T1000 (cell line): ENCODE measurements at places on chromosomes 4 and X.
A peak's percentile ranks its signal among the peaks of the same experiment; 100 is the strongest.

GRCh38 chr4:181193131-181193930 is 1049.9 kb upstream of the TENM3 start:
- no peak for DNase-seq

GRCh38 chrX:134684956-134685355 is 26.7 kb upstream of the PLAC1 start:
- DNase-seq = no peak

GRCh38 chr4:5932035-5932568 is 39.2 kb upstream of the CRMP1 start:
- no peak for DNase-seq

DNA sequence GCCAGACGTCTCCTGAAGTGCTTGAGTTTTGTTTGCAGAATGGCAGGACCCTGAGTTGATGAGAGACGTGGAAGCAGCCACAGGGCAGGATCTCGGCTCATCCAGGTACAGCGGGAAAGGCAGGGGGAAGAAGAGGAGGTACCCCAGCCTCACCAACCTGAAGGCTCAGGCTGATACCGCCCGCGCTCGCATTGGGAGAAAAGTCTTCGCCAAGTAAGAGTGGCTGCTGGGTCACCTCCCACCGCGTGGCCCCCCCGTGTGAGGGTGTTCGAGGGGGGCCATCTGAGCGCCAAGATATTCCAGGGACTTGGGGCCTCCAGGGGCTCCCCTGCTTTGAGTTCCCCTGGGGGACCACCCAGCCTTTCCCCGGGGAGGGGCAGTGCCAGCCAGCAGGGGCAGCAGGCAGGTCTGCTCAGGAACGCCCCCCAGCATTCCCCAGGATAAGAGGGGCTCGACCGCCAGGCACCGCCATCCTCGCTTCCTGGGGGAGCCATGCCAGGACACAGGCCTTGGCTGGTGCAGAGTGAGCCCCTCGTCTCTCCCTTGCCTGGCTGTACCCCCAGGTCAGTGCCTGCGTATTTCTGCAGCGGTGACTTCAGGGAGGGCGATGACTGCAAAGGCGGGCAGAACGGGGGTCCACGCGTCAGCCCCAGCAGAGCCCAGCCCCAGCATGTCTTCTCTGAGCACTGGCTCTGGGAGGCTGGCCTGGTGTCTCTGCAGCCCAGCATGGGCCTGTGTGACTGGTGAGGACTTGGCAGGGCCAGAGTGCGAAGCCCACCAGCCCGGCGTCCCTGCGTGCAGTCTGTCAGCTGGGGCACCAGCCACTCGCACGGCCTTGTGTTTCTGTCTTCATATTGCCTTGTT is 22.3 kb downstream of the NKX1-1 start:
- DNase-seq = no peak

DNA sequence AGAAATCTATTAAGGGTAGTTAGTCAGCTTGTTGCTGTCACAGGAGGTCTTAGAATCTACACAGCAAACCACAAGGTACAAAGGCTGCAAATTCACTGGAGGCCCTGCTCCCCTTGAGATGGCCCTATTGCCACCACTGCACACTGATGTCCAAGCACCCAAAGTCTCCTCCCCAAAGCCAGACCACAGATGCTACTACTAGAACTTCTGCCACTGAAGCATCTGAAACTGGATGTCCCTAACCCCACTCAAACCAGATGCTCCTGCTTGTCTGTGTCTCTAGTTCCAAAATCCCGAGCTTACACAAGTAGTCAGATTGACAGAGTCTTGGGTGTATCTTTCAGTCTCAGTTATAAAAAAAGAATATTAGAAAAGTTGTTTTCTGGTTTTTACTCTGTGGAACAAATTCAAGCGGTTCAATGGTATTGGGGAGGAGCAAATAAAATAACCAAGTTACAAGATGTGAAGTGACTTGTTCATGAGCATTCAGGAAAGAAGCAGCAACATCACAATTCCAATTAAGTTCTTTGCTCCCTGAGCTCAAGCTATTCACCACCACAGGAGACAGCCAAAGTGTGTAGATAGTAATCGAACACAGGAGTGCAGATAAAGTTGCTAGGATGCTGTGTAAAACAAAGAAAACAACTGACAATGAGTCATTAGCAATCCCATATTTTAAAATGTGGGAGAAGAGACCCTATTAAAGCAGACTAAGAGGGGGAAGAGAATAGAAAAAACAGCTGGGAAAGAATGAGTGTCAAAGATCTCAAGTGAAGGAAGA is 352.3 kb downstream of the PDGFC start:
- no peak for DNase-seq

DNA sequence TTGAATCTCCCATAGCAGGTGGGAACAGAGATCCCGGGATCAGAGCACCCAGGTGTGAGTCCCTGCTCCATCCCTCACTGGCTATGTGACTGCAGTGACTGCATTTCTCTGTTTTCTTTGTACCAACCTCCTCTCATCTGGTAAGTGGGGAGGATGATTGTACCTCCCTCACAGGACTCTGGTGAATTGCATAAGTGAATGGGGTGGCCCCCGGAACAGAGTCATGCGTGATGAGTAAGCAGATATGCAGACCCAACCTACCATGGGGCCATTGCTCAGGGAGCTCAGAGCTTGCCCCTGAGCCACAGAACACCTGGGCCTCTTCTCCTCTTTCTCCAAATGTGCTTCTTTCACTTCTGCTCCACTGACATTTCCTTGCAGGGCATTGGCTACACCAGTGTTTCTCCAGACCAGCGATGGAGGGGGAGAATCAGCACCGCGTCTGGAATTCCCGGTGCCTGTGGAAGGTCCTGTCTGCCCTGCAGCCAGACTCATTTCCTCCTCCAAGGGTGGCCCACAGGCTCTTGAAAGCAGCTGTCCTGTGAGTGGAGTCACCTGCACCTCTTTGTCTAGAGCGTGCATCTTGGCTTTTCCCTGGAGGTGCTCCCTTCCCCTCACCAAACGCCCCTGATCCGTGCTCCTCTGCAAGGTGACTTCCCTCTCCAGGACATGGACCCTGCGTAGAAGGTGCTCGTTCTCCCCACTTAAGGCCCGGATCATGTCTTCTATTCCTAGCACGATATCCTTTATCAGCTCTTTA is 30.0 kb downstream of the C4orf50 start:
- DNase-seq = no peak

GRCh38 chr4:150591406-150591805 is 9.5 kb downstream of the MAB21L2 start:
- no peak for DNase-seq

DNA sequence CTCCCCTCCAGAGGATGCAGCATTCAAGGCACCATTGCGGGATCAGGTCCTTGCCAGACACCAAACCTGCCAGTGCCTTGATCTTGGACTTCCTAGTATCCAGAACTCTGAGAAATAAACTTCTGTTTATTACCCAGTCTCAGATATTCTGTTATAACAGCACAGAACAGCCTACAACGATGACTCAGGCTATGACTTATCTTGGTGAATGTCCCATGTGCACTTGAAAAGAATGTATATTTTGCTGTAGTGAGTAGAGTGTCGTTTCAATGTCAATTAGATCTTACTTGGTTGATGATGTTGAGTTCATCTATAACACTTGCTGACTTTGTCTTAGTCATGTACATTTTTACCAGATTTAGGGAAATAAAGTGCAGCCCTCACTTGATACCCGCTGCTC is 34.5 kb upstream of the PGRMC1 start:
- no peak for DNase-seq

DNA sequence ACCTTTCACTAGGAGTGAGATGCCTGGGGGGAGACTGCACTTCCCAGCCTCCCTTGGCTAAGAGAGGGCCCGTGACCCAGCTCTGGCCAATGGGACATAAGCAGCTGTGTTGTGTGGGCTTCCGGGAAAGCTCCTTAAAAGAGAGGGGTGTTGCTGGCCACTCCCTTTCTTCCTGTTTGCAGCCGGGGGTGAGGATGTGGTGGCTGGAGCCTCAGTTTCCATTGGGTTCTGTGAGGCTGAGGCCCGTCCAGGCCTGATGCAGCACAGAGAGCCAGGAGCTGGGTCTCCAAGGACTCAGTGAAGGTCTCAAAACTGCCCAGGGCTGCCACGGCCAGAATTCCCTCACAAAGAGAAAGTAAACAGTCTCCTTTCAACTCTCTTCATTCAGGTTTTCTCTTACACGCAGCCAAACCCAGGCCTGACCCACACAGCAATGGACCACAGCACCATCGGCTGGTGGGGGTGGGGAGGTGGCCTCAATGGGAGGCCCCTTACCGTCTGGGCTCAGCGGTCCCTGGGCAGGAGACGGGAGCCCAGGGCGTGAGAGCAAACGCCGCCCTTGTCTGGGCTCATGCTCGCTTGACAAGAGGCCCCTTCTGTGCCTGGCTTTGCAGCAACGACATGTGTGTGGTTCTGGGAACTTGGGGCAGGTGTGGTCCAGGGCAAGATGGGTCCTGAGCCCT is 6.6 kb downstream of the NKX1-1 start:
- DNase-seq = no peak

DNA sequence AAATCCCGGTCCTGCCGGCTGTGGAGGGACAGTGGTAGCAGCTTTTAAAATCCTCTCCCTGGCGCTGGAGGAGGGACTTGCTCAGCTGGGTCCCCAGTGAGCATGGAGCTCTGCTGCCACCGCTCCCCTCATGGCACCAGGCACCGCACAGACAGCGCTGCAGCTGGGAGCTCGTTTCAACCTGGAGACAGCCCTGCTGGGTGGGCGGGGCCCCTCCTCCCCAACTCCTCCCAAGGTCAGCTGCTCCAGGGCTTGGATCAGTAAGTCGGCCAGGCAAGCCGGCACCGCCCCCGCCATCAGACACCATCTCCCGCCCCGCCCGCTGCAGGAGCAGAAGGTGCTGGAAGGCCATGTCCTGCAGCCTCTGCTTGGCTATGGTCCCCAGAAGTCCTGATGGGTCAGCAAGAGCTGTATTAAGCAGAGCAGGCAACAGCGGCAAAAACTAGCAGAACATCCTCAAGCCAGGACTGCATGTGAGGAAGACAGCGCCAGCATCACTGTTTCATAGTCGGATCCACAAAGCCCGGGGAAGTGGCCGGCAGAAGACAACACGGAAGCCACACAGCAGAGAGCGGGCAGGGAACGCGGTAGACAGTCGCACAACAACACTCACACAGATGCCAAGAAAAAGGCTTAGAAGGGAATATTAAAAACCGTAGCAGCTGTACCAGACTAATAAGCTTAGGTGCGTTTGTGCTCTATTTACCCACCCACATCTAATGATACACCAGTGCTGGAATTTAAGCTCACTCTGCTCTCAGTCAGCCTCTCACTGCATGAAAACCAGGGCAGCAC is 16.2 kb downstream of the ZFYVE28 start:
- peak; percentile 33 for DNase-seq

- DNase-seq = peak; percentile 79
Measured at GRCh38 chr4:7649741-7650531, 215.2 kb upstream of the PSAPL1 start.

- DNase-seq = peak; percentile 7
Measured at GRCh38 chr4:176340871-176341685, 21.3 kb downstream of the SPCS3 start.

- no peak for DNase-seq
Measured at GRCh38 chrX:74613370-74614092, 893 bp downstream of the RLIM start.

- no peak for DNase-seq
Measured at GRCh38 chr4:137526681-137527080, 5.6 kb downstream of the PCDH18 start.

DNA sequence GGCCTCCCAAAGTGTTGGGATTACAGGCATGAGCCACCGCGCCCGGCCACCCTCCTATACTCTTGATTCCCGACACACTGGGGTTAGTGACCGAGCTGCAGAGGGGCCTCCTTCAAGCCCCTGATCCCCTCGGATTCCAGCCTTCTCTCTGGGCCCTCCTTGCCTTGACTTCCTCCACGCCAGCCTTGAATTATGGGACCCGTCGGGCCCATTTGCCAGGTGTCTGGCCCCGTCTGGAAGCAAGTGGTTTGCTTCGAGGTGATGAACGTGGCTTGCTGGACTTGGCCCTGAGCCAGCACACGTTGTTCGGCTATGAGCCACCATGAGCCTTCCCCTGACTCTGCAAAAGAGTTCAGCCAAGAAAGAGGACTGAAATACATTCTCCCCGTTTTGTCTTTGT is 37.4 kb upstream of the GRPEL1 start:
- DNase-seq = no peak

- no peak for DNase-seq
Measured at GRCh38 chrX:43405191-43405590, 250.9 kb upstream of the MAOA start.

- DNase-seq = no peak
Measured at GRCh38 chr4:6668391-6668790, 25.3 kb upstream of the S100P start.

- DNase-seq = no peak
Measured at GRCh38 chrX:153504445-153505016, 9.8 kb downstream of the BGN start.

GRCh38 chr4:180031330-180031729 is 2211.9 kb upstream of the TENM3 start:
- no peak for DNase-seq

- no peak for DNase-seq
Measured at GRCh38 chr4:53620956-53621355, 29.7 kb upstream of the LNX1 start.

DNA sequence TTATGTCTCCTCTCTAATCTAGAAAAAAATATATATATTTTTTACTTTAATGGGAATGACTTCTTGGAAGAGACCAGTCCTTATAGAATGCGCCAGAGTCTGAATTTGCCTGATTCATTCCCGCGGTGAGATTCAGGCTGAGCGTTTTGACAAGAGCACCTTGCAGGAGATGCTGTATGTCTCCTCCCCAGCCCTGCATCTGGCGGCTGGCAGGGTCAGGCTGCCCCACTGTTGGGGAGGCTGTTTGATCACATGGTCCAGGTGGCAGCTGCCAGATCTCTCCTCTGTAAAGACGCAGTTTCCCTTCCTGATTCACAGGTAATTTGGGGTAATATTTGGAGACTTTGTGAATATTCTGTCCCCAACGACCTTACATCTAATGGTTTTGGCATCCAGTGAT is 9.7 kb downstream of the PDZD4 start:
- DNase-seq = no peak

GRCh38 chr4:70715097-70715496 is 6.7 kb upstream of the RUFY3 start:
- no peak for DNase-seq

- no peak for DNase-seq
Measured at GRCh38 chr4:163556177-163556576, 61.7 kb downstream of the TMA16 start.

DNA sequence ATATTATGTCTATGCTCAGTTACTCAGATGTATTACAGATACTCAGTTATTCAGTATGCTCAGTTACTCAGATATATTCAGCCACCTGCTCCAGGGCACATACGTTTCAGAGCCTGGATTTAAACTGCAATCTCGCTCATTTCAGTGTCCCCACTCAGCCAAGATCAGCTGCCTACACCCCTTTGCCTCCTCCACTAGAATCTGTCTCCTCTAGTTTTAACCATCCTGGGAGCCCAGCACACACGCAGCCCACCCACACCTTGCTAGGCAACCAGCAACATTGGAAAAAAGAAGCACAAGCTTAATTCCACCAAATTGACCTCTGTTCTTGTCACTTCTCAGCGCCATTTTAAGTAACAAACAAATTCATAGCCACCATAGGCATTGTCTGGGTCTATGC is 246.2 kb downstream of the QDPR start:
- DNase-seq = no peak

DNA sequence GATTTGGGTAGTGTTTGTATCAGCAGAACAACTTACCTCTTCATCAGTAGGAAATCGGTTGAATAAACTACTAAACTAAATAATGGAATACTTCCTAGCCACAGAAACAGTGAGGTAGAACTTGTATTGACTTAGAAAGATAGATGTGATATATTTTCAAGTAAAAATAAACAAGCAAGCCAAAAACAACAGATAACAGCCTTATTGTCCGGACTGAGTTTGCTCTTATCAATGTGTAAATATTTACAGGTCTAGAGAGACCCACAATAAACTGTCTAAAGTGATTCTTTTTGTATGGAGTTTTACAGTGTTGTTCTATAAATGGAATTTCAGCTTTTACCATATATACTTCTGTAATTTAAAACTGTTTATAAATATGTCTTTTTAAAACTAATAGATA is 721.8 kb downstream of the ADGRL3 start:
- DNase-seq = no peak
